Left ventricle myocardium inferior (tissue), 1 donor: ENCODE measurements at places on chromosomes 6 and 20. TPM values are rescaled to one million over a fixed set of nuclear protein-coding genes. Genes with fewer than 3 reads are reported as not detected.

DNA sequence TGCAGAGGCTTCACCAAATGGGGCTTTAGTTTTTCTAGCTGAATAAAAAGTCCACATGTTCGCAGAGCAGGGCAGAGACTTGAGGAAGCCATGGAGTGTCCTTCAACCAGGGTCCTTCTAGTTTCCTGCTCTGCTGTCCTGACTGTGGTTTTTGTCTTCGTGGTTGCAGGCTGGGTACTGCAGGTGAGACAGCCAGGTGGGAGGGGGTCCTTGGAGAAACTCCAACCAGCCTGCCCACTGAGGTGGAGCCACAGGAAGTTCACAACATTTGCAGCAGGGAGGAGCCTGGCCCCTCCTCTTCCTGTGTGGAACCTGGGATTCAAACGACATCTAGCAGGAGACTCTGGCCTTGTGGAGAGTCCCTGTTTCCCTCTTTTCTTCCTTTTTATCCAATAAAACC, 68.8 kb upstream of the MYLIP start:
- no peak for DNase-seq

GRCh38 chr6:43500921-43501320, 9.2 kb downstream of the LRRC73 start:
- no peak for DNase-seq

The CNR1 gene
- 0.66 TPM for total RNA-seq

The ZBTB46 gene
- total RNA-seq = 13.6 TPM

The SPDEF gene
- 0.11 TPM for total RNA-seq

DNA sequence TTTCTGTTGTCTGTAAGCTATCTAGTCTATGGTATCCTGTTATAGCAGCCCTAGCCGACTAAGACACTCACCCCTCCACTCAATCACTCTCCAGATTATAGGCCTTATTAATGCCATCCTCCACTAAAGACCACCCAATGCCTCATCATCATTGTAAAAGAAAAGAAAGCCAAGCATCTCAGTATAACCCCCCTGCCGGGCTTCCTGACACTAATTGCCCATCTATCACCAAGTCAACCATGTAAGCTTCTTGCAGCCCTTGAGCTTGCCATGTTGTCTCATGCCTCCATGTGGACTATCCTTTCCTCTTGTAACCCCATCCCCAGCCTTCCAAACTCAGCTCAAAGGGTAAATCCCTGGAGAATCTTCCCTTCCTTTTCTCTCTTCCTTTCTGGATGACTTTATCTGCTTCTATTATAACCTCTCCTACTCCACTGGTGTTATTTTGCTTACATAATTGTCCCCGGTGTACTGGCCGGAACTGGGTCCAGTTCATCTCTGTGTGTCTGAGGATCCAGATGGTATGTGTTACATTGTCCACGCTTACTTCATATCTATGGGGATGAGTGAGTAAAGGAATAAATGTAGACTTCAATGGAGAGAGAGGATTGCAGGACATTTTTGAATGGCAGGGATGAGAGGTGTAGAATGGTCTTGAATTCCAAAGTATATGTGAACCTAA, 202.9 kb upstream of the SOX4 start:
- DNase-seq = no peak

The OOEP gene
- total RNA-seq = not detected

The PAK5 gene
- not detected for total RNA-seq

The WFDC2 gene
- total RNA-seq = not detected

DNA sequence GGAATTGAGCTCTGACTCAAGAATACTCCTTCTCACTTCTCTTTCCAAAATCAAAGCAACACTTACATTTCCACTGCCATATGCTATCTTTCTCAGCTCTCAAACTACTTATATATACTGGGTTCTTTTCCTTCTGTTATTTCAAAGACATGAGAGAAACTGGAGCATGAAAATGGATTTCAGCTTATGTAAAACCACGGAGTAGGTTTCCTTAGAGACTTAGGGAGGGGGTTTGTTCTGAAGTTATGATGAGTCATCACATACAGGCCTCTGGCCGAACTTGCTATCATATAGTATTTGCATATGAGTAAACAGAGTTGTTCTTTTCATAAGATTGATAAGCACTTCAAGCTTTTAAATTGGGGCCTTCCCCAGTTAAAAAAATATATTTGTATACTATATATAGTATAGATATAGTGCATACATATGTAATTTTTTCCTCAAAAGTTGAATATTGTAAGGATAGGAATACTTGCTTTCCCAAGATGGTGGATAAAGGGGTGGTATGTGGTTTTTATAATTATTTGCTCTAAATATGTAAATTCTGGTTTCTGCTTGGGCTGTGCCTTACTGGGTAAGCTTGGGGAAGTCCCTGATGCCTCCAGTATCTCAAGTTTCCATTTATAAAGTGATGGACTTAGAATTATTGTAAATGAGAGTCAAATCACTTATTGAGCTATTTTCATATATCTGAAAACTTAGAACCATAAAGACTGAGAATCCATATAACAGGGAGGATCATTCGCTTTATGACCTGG, 273.9 kb downstream of the RFPL4B start:
- no peak for DNase-seq

The SLC17A3 gene
- not detected for total RNA-seq

DNA sequence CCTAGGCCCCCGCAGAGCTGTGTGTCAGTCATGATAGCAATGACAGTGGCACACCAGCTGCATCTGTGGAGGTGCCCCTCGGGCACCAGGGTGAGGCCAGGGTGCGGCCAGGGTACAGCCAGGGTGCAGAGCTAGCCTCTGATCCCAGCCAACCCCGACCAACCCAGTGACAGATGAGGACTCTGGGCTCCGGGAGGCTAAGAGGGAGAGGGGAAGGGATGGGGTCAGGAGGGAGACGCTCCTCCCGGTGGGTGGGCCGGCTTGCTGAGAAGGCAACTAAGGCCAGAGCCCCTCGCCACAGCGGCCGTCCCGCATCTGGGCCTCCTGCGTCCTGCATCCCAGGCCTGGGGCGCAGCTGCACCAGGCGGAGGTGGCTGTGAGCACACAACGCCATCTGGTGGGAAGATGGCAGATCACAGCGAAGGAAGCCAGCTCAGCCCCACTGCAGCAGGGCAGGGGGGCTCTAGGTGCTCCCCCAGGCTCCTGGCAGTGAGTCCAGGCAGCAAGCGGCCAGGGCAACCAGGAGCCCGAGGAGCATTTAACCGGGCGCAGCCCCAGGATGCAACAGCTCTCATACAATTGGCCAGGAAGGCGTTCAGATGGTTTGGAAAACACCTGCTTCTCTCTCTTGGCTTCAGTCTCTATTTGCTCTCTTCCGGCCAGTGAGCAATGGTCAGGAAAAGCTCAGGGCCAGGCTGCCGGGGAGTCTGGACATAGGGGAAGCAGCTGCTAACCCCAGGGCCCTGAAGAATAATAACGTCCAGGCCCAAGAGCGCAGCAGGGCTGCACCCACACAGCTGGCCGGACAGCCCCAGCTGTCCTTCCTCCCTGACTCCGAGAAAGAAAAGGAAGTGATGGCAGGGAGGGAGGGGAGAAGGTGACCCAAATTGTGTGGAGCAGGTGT, 169.4 kb downstream of the TAF4 start:
- DNase-seq = peak; percentile 22

GRCh38 chr6:113330636-113330946, 526.6 kb upstream of the MARCKS start:
- DNase-seq = no peak

The CST2 gene
- total RNA-seq = not detected

The RHAG gene
- total RNA-seq = 0.44 TPM

The MROH8 gene
- 3.6 TPM for total RNA-seq

DNA sequence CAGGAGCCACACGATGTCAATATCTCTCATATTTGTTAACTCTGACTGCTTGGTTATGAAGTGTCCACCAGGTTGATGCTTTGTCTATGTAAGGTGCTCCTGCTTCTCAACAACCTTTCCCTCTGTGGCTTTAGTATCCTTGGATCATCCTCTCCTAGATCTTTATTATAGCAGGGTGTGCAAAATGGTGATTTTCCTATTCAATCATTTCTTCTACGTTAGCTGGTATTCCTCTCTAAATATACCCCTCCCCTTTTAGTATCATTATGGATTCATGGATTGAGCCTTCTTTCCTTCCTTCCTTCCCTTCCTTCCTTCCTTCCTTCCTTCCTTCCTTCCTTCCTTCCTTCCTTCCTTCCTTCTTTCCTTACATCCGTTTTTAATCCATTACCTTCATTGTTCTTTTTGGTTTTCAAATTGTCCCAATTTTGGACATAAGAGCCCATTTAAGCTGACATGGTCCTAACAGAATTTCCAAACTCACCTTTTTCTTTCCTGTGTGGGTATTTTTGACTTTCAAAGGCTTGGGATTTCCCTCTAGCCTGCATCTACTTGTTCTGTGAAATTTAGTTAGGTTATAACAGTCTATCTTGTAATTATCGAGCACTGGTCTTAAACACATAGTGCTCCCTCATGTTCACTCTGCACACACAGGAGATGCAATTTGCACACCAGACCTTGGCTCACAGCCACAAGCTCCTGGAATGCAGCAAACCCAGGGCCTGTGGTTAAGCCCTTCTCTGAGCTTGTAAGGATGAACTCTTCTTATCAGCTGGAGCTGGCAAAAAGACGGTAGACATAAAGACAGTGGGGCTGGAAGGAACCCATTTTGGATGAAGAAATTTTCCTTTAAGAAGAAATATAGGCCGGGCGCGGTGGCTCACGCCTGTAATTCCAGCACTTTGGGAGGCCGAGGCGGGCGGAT, 109.9 kb downstream of the SLC24A3 start:
- DNase-seq = no peak

DNA sequence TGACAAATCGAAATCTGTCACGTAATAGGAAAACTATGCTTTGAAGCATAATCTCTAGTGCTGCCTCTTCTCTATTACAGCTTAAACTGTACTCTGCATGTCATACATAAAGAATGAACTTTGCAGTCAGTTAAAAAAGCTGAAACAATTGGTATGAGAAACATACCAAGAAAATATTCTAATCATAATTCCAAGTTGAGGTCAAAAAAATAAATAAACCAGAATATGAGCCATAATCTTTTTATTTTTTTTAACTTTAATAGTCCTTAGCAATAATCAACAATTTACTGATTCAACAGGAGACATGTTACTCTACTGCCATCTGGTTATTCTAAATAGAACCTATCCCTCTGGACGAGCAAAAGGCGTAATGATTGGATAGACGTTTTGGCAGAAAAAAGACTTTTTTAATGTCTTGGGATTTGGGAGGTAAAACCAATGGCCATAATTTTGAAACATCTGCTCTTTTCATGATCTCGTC, 224.4 kb upstream of the FLRT3 start:
- DNase-seq = no peak

GRCh38 chr20:55116598-55116997, 641.2 kb downstream of the DOK5 start:
- DNase-seq = no peak

- no peak for DNase-seq
These were observed 121.5 kb downstream of the NCOA3 start for GRCh38 chr20:47623206-47623605.

The SPINT3 gene
- total RNA-seq = not detected

DNA sequence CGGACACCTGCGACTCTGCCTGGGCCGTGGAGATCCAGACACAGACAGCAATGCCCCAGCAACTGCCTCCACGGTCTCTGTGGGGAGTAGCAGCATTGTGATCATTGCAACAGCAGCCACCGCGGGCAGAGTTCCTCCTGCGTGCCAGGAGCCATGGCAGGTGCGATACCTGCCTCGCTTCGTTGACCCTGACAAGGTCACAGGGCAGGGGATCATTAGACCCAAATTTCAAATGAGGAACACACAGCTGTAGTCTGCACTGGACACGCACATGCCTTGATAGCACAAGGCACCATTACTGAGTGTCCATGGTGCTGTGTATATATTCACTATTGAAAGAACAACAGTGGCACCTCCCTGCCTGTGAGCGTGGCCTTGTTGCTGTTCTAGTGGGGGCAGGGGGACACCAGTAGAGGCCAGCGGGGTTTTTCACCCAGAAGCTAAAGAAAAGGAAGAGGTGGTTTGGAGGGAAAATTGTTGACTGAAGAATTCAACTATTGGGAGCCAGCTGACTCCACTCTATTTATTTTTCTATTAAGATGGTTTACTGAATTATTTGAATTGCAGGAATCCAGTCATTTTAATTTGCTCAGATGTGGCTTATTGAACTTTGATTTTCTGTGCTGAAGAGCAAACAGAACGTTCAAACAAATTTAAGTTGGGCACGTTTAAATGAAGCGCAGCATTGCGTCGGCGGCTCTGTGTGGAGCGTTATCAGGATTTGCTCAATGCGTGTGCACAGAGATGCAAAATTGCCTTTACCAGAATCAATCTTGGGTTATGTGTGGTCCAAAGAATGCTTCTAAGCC, 60.2 kb upstream of the RPS6KA2 start:
- DNase-seq = no peak

The IER3 gene
- total RNA-seq = 41.4 TPM

- no peak for DNase-seq
These were observed 39.0 kb upstream of the SUPT3H start for GRCh38 chr6:45416700-45417099.

DNA sequence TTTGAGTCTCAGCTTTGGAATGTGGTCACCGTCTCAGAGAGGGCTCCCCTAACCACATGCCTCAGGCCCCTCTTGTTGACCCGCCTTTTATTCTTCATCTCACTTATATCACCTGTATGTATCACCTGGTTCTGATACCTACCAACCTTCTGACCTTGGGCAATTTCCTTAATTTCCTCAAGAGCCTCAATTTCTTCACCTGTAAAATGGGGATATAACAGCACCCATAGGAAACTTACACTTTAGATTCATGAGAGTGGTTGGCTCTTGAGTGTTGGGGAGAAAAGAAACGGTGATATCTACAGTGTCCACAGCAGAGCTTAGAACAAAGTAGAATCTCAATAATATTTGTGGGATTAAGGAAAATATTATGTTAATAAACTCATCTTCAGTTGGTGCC, 4.0 kb upstream of the DDX27 start:
- DNase-seq = no peak

DNA sequence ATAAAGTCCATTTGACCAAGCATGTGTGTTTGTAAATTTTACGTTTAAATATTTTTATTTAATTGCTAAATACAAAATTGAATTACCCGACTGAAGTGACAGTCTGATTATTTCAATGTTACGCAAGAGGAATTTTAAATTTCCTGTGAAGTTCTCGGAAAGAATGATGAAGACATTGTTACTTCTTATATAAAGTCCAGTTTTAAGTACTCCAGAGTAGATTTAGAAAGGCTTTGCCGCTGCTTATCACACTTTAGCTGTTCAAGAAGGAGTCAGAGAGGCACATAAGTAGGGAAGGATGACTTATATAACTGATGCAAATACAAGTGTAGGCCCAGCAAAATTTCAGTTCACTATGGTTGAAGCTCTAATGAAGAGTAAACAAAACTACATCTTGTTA, 265.1 kb upstream of the CITED2 start:
- DNase-seq = no peak
